ENCODE measurements at places on chromosomes 4 and X.

DNA sequence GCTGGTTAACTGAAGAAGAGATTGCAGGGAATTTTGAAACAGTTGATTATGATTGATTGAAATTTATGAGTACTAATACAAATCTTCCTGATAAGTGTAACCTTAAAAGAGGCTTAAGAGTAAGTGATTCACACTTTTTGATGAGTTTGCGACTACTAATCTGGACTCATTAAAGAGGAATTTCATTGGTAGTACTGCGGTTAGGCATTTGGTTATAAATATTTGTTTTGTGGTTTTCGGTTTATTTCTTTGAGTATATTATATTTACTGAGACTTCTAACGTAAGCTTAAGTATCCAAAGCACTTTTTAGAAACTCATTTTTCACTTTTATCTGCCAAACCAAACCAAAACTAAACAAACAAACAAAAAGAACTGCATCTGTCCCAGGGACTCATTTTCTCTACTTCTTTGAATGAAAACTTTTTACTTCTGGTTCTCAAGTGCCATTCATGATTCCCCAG, 20.7 kb downstream of the SLIT2 start:
- no peak for DNase-seq

DNA sequence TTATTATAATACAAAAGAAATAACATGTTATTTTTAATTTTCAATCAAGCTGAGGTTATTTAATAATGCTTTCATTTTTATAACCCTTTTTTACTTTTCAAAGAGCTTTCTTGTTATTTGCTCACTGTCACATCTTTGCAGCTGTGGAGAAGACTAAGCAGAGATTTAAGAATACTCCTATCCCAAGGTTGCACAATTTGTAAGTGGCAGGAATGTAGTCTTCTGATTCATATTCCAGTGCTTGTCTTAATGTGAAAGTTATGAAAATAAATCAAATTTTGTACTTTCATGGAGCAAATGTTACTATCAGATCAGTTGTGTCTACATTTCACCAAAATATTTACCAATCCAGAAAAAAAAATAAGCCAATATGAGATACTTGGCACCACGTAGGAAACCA, 86.6 kb downstream of the DDIT4L start:
- no peak for DNase-seq

- no peak for DNase-seq
These were observed 67.8 kb downstream of the ZNF674 start for GRCh38 chrX:46477435-46477834.

DNA sequence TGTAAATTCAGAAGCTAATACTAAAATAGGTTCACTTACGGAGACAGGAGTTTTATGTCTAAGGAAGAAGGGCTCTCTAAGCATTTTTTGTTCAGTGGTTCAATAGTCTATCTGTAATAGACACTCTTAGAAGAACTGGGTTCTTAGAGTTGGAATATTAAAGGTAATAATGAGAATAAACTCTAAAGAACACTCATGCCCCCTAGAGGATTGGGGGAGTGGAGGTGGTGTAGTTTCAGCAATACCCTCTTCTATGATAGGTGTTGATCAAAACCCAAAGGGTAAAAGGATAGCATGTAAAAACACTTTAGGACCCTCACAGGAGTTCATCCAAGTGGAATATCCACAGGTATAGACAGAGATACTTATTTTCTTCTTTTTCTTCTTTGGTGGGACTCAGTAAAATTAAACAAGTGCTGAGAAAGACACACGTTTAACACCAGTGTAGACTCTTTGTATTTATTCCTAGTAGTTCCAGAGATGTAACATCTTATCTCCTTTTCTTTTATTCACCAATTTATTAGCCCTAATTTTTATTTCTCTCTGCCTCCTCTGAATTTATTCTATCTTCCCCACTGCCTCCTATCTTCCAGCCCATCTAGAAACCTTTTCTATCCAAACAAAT, 25.7 kb upstream of the MND1 start:
- no peak for DNase-seq
